ENCODE measurements at places on chromosomes 11 and 22. TPM values are rescaled to one million over a fixed set of nuclear protein-coding genes. Genes with fewer than 3 reads are reported as not detected.

Gene NCF4
- total RNA-seq: 0.47 TPM

GRCh38 chr22:38464992-38465672, 2.8 kb upstream of the KDELR3 start:
- H3K4me3 ChIP-seq: no peak overlapping the region
- H3K27ac ChIP-seq: no peak overlapping the region
- H3K27me3 ChIP-seq: no peaks in the 10 kb centered on the region
- H3K36me3 ChIP-seq: no peaks in the 10 kb centered on the region
- DNase-seq: no peak

DNA sequence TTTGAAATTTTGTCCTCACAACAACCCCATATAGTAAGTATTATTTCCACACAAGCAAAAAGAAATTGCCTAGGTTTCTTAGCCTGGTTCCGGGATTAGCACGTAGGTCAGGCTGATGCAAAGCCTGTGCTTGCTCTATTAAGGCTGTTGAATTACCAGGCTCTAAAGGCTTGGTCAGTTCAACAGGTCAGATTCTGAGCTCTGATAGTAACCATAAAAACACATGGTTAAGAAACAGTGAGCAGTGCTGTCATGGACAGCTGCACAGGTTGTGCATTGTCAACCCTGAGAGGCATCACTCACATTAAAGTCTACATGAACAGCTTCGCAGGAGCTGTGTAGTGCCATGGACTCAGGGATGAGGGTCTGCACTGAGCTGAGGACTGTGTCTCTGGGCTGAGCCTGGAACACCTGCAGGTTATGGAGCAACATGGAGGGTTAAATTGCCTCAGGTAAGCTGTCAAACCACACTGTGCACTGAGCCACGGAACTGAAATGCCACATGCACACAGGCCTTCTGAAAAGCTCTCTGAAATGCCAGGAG, 98.0 kb downstream of the PIWIL4 start:
- H3K27ac ChIP-seq: no peak overlapping the region
- H3K4me1 ChIP-seq: peaks cover 33% of the 10 kb centered on the region
- no peak for DNase-seq
- no peaks in the 10 kb centered on the region for H3K27me3 ChIP-seq

GRCh38 chr11:18527512-18527911, 770 bp upstream of the TSG101 start:
- H3K4me1 ChIP-seq: peaks cover 32% of the 10 kb centered on the region
- peak overlapping the region; percentile 81 for H3K4me3 ChIP-seq
- peak; percentile 66 for DNase-seq
- H3K36me3 ChIP-seq: no peaks in the 10 kb centered on the region

DNA sequence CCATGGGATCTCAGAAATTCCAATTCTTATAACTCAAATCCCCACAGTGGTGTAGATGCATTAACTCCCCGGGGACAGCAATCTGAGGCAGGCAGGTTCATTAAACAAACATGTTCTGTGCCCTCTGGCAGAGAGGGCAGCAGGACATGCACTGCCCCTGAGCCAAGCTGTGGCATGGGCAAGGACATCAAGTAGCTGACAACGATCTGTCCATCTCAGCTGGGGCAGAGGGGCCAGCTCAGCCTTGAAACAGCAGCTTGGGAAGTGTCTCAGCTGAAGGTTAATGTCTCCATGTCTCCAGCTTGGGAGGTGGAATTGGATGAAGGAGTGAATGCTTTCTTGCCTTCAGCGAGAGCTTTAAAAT, 13.6 kb downstream of the TMEM25 start:
- no peaks in the 10 kb centered on the region for H3K4me1 ChIP-seq
- no peak overlapping the region for H3K27ac ChIP-seq
- DNase-seq: no peak
- H3K4me3 ChIP-seq: no peak overlapping the region
- no peaks in the 10 kb centered on the region for H3K36me3 ChIP-seq

GRCh38 chr11:6926208-6927029, at the start of gene ZNF215:
Gene ZNF215 (plus strand): TSS chr11:6926426. CDS start chr11:6932273, 5,847 bp downstream.
- peak within 1 kb of the TSS; percentile 34 for H3K27ac ChIP-seq
- no peaks in the 10 kb centered on the region for H3K36me3 ChIP-seq
- no peaks in the 10 kb centered on the region for H3K27me3 ChIP-seq
- peak; percentile 80 for DNase-seq

DNA sequence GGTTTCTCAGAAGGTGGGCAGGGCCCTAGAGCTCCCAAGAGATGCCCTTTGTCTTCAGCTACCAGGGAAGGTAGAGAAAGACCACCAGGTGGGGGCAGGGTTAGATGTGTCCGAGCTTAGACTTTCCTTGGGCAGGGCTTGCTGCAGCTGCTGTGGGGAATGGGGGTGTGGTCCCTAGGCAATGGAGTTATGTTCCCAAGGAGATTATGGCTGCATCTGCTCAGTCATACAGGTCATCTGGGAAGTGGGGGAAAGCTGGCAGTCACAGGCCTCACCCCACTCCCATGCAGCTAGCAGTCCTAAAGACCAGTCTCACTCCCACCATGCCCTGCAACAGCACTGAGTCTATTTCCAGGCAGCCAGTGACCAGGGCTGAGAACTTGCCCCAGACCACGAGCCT, 29.5 kb downstream of the MMP27 start:
- no peak overlapping the region for H3K4me3 ChIP-seq
- DNase-seq: no peak
- H3K27ac ChIP-seq: no peak overlapping the region

Gene E2F8
- 11.9 TPM for total RNA-seq
